ENCODE measurements at places on chromosomes 6 and 20.

- DNase-seq: no peak
Observed at GRCh38 chr20:19699180-19699971, 58.7 kb upstream of the RIN2 start.

DNA sequence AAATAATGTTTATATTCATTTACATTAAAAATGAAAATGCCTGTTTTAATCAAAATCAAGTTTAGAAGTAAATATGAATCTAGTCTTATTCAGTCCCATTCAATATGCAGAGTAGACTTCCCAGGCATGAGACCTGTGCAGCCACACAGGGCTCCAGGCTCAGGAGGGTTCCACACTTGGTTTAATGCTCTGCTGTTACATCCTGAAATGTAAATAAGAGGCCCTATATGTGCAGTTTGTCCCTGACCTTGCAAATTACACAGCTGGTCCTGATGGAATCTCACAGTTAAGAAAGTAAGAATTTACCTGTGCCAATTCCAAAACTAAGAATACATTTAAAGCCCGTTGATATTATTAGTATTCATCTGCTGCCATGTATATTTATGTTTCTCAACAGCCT lies 79.4 kb downstream of the ARHGAP18 start:
- DNase-seq: no peak

DNA sequence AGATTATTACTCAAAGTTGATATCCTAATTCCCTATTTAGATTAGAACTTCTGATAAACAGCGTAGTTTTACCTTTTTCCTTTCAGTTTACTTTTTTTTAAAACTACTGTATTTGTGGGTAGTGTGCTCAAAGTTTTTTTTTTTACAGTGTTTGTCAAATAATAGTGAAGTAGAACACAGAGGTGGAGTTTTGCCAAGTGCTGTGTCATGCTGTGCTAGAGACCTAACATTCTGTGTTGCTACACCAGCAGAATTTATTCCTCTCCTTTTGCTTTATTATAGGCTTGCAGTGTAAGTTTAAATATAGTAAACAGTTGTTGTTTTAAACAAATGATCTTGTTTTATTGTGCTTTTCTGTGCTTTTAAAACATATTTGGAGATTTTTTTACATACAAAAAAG lies 125.4 kb downstream of the HIVEP1 start:
- no peak for DNase-seq

GRCh38 chr6:90544081-90544480 lies 42.8 kb downstream of the MAP3K7 start:
- no peak for DNase-seq

DNA sequence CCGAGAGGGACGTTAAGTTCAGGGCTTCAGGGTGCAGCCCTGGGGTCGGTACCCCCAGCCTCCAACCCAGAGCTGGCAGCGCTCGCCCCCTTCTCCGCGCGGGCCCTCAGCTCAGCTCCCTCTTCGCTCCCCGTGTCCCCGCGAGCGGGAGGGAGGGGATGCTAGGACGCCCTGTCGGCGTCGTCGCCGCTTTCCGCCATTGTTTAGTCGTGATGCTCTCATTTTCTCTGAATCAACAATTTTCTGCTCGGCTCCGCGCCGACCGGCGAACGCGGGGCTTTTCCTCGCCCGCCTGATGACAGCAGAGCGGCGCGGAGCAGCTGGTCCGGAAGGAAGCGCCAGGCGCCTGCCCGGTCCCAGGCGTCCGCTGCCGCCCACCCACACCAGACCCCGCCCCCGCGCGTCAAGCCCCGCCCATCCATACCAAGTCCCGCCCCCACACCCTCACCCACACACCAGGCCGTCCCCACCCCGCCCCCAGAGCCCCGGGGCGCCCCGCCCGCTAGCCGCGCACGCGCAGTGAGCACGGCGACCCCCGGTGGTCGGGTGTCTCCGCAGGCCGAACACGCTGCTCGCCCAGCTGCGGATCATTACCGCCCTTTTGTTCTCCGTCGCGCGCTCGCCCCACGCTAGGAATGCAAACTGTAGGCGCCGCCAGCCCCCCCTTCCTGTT lies 50.1 kb upstream of the SLC32A1 start:
- no peak for DNase-seq

GRCh38 chr6:35586542-35586941 lies 73.8 kb upstream of the TULP1 start:
- no peak for DNase-seq

DNA sequence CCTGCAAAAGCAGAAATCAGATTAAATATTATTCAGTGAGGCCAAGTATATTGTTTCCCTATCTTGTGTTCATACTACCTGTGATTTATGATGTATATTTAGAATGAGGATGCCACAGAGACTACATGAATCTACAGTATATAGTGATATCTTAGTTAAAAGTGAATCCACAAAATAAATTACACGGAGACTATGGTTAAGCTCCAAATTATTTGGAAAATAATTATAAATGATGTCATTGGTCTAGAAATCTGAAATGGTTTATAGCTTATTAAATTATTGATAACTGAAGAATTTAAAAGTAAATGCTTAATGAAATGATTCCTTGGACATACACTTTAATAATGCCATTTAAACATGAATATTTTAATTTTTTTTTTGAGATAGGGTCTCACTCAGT lies 4.2 kb upstream of the USP45 start:
- no peak for DNase-seq

DNA sequence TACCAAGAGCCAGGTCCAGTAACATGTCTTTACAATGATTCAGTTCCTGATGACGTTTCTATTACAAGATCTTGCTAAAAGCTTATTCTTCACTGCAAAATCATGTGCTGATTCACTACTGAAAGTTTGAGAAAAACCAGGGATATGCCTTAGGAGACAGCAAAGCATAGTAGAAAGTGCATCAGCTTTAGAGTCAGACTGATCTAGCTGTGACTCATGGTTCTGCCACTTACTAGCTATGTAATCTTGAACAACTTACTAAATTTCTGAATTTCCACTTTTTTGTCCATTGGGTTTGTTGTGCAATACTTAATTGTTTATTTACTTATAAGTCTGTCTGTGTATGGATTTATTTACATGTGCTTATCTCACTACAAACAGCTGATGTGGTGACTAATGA lies 198.5 kb upstream of the RSPO3 start:
- no peak for DNase-seq

- DNase-seq: no peak
Observed at GRCh38 chr6:32982702-32983492, 14.5 kb downstream of the BRD2 start.

- DNase-seq: no peak
Observed at GRCh38 chr6:37021356-37022129, 16.1 kb downstream of the FGD2 start.

- DNase-seq: no peak
Observed at GRCh38 chr6:26360451-26361416, 4.3 kb upstream of the BTN3A2 start.

DNA sequence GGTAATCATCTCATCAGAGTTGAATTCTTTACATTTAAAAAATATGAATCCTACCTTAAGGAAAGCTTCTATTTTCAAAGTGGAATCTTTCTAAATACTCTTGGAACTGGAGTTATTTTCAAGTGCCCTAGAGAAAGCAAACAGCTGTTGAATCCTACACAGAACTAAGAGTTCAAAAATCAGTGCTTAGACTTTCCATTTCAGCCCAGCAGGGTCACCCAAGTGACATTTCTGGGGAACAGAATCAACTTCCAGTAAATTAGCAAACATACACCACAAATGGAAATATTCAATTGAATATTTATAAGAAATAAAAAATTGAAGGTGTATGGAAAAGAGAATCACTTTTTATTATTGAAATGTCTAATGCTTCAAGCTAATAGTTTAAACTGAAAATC lies 427.7 kb upstream of the NOX3 start:
- DNase-seq: no peak

GRCh38 chr6:169785566-169785965 lies 34.1 kb downstream of the ERMARD start:
- DNase-seq: no peak

- DNase-seq: no peak
Observed at GRCh38 chr20:57220337-57221145, 45.9 kb downstream of the BMP7 start.

DNA sequence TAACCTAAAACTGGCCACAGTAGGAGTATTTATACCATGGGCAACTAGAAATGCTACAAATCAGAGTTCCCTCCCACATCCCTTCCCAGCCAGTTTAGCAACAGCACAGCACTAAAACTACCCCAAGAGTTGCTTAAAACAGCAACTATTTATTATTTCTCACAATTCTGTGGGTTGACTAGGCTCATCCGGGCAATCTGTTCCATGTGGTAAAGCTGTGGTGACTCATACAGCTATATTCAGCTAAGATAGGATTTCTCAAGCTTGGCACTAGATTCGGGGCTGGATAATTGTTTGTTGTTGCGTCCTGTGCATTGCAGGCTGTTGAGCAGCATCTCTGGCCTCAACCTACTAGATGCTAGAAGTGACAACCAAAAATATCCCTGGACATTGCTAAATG lies 8.6 kb upstream of the HECA start:
- no peak for DNase-seq

DNA sequence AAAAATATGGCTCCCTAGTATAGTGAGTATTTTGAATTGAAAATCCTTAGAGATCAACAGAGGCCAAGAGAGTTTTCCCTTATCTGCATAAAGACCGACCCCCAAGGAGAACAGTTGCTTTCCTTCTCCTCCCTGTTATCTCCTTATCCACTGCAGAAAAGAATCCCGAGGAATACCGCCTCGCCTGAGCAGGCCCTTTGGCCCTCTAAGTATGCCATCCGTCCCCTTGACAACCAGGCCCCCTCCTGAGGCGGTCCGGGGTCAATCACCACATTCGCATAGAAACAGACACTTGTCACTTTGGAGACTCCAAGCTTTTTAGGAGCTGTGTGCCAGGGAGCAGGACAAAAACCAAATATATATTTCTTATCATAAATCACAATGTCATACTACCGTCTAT lies 15.9 kb upstream of the GGTLC1 start:
- DNase-seq: no peak

DNA sequence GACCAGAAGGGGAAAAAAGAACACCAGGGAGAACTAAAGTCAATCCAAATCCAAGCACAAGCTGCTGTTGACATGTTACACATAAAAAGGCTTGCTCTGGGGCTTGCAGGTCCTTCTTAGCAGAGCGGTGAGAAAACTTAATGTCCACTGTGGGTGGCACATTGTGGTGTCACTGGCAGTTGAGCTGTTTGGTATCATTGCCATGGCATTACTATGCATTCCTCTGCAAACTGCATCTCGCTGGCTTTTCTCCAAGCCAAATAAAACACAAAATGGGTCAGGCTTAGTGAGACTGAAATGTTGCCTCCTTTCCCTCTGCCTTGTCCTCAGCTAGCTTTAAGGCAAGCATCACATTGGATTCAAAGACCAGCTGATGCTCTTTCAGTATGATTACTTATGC lies 40.9 kb downstream of the LY86 start:
- DNase-seq: no peak

GRCh38 chr6:52162940-52163908 lies 23.0 kb upstream of the IL17A start:
- DNase-seq: no peak

DNA sequence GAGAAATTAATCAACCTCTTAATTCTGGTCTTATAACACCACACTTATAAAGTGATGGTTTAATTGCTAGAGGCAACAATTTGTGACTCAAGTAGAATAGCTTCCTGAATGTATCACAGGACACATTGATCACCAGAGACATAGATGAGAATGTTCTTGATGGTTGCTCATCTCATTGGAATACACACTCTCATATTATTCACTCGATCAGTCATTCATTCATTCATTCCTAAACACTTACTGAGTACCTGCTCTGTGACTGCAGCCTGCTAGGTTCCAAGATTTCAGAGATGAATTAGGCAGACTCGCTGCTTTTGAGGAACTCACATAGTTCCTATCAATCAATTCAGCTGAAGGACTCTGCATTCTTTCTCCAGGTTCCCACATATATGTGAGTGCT lies 365.1 kb upstream of the SOX4 start:
- DNase-seq: no peak

- no peak for DNase-seq
Observed at GRCh38 chr6:64083261-64083660, 447.7 kb downstream of the PHF3 start.

DNA sequence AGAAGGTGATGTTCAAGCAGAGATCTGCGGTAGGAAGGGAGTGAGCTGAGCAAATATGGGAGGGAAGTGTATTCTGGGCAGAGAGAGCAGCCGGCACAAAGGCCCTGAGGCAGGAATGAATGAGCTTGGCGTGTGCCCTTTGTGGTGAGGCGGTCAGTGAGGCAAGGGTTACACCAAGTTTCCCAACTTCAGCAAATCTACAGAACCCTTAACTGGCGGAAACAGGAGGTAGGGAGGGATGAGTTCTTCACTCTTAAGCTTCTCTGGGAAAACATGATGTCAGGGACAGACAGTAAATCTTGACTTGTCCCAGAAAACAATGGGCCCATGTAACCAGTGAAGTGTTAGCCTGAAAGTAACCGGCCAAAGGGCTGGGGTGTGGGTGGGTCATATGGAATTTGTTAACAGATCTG lies 97.1 kb upstream of the PTPN1 start:
- no peak for DNase-seq

- DNase-seq: no peak
Observed at GRCh38 chr20:16236589-16237241, 336.5 kb downstream of the KIF16B start.

DNA sequence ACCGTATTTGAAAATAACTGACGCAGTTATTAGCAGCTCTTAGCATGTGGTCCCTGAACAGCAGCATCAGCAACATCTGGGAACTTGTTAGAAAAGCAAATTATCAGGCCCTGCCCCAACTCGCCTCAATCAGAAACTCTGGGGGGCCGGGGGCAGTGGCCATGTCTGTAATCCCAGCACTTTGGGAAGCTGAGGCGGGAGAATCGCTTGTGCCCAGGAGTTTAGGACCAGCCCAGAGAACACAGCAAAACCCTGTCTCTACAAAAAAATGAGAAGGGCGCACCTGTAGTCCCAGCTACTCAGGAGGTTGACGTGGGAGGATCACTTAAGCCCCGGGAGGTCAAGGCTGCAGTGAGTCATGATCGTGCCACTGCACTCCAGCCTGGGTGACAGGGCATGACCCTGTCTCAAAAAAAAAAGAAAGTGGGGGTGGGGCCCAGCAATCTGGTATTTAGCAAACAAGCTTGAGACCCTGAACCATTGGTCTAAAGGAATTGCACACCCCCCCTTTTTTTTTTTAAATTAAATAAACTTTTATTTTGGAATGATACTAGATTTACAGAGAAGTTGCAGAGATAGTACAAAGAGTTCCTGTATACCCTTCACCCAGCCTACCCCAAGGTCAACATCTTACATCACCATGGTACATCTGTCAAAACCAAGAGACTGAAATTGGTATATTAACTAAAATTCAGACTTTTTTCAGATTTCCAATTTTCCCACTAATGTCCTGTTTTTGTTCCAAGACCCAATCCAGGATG lies 6.7 kb downstream of the SRXN1 start:
- no peak for DNase-seq

DNA sequence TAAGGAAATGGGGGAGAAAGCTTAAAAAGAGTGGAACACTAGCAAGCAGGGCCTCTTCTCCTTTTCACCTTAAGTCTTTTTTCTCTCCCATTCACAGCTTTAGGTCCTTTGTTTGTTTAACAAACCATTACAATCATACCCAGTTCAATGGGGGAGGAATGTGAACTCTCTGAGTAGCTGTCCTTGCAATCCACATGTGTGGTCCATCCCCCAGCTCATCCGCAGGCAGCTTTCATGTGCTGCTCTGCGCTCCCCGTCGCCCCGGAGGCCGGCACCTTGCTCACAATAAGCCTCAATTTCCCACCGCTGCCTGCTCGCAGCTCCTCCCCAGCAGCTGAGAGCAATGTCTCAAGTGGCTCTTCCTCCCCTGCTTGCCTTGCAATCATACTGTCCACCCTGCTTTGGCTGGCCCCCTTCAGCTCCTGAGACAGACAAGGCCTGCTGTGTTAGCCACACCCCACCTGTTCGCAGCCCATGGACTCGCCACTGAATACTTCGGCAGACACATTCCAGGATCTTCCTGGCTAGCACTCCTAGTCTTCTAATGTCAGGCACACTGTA lies 49.1 kb downstream of the PLAGL1 start:
- DNase-seq: no peak

Data from cortex of kidney (tissue), 1 donor.